Adrenal gland (tissue), 19 donors: ENCODE measurements at places on chromosomes 7 and 10.

GRCh38 chr10:131817866-131818509 lies 82.8 kb upstream of the PPP2R2D start:
- H3K27ac ChIP-seq = no peak overlapping the region
- H3K27me3 ChIP-seq = peaks cover 7% of the 10 kb centered on the region
- H3K4me3 ChIP-seq = no peak overlapping the region
- H3K36me3 ChIP-seq = no peaks in the 10 kb centered on the region
- no peaks in the 10 kb centered on the region for H3K4me1 ChIP-seq

DNA sequence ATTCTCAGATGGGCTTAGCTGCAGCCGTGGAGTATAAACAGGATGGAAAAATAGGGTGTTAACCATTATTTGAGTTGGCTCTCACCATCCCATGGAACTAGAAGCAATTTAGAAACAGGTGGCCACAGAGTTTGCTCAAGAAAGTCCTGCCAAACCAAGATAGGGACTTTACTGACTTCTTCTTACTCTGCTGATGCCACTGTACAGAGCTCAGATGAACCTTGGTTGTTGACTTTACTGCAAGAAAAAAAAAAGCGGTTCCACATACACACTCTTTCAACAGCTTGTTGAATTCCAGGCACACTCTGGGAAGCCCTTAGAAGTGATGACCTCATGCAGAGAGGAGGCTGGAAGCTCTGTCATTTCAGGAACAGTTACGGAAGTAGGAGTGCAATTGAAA lies 753.4 kb downstream of the NRG3 start:
- no peak for DNase-seq
- H3K36me3 ChIP-seq = no peaks in the 10 kb centered on the region
- H3K27ac ChIP-seq = no peak overlapping the region
- no peaks in the 10 kb centered on the region for H3K27me3 ChIP-seq

- H3K4me3 ChIP-seq = peak overlapping the region; percentile 83
- H3K27me3 ChIP-seq = no peaks in the 10 kb centered on the region
- no peak for DNase-seq
- H3K27ac ChIP-seq = no peak overlapping the region
These were observed 1.0 kb downstream of the EIF3B start for GRCh38 chr7:2355705-2356008.

DNA sequence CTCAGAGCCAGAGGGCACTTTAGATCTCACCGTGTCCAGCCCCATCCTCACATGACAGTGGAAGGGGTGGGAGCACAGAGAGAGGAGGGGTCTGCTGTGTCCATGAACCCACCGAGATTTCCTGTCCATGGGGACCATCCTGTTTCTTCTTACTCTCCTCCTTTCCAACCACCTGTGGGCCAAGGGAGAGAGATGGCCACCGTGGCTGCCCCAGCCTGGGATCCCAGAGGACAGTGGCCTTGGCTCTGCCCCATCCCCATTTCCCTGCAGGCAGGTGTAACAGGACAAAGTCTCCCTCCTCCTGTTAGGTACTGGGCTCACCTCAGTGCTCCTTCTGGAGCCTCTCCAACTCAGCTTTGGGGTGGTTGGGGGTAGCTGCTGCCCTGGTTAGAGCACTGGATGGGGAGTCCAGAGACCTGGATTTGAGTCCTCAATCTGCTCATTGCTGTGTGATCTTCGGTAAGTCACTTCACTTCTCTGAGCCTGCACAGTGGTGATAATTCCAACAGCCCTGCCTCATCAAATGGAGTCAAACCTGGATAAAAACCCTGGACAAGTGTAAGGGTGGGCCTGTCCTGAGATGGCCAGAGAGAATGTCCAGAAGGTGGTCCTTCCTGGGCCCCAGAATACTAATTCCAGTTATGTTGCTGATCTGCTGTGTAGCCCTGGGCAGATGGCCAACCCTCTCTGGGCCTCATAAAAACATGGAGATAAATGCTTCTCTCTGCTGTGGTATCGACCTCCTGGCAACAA lies 17.8 kb upstream of the PCBD1 start:
- no peaks in the 10 kb centered on the region for H3K27me3 ChIP-seq
- no peaks in the 10 kb centered on the region for H3K4me1 ChIP-seq
- no peak overlapping the region for H3K27ac ChIP-seq
- DNase-seq = no peak

DNA sequence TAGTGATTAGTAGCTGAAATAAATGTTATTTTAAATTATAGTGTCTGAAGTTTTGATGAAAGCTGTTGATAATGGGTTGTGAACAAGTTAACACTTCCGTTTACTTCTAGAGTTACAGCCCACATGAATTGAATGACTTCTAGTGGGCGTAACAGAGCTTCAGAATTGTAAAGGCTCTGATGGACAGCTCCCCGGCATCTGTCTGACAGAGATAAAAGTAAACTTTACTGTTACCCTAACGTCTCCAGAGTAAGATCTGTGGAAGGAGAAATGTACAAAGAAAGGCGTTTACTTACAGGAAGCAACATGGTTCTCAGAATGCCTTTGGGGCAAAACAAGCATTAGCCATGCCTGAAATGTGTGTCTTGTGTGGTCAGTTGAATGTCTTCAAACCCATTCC lies 124.4 kb downstream of the ADARB2 start:
- H3K27me3 ChIP-seq = no peaks in the 10 kb centered on the region
- no peaks in the 10 kb centered on the region for H3K36me3 ChIP-seq
- no peak for DNase-seq
- H3K4me3 ChIP-seq = no peak overlapping the region
- no peak overlapping the region for H3K27ac ChIP-seq

DNA sequence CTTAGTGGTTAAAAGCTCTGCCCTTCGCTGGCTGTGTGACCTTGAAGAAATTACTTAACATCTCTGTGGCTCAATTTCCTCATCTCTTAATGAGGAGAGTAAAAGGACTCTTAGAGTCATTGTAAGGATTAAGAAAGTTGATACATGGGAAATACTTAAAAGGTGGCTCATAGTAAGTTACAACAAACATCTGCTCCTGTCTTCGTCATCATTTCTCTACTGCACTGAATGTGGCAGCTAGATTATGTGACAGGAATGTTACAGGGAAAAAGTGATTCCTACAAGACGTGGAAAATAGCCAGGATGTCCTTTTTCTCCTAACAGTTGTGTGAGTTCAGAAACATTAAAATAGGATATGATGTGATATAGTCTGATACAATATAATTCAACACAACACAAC lies 184.7 kb downstream of the FRMD4A start:
- no peaks in the 10 kb centered on the region for H3K36me3 ChIP-seq
- DNase-seq = no peak
- H3K27me3 ChIP-seq = no peaks in the 10 kb centered on the region
- no peak overlapping the region for H3K27ac ChIP-seq
- H3K4me1 ChIP-seq = no peaks in the 10 kb centered on the region
- no peak overlapping the region for H3K4me3 ChIP-seq

- H3K4me1 ChIP-seq = no peaks in the 10 kb centered on the region
- no peak for DNase-seq
- H3K27ac ChIP-seq = no peak overlapping the region
- no peaks in the 10 kb centered on the region for H3K27me3 ChIP-seq
- no peaks in the 10 kb centered on the region for H3K36me3 ChIP-seq
These were observed 18.3 kb upstream of the TMEM26 start for GRCh38 chr10:61471491-61471890.

- no peaks in the 10 kb centered on the region for H3K27me3 ChIP-seq
- no peaks in the 10 kb centered on the region for H3K36me3 ChIP-seq
- no peaks in the 10 kb centered on the region for H3K4me1 ChIP-seq
- no peak overlapping the region for H3K27ac ChIP-seq
- H3K4me3 ChIP-seq = no peak overlapping the region
- DNase-seq = no peak
These were observed 152.8 kb downstream of the TCERG1L start for GRCh38 chr10:131158695-131159094.

- H3K27ac ChIP-seq = no peak overlapping the region
- H3K36me3 ChIP-seq = no peaks in the 10 kb centered on the region
- no peak overlapping the region for H3K4me3 ChIP-seq
- no peak for DNase-seq
- no peaks in the 10 kb centered on the region for H3K4me1 ChIP-seq
- no peaks in the 10 kb centered on the region for H3K27me3 ChIP-seq
These were observed 11.2 kb downstream of the BMPER start for GRCh38 chr7:33916357-33917081.

DNA sequence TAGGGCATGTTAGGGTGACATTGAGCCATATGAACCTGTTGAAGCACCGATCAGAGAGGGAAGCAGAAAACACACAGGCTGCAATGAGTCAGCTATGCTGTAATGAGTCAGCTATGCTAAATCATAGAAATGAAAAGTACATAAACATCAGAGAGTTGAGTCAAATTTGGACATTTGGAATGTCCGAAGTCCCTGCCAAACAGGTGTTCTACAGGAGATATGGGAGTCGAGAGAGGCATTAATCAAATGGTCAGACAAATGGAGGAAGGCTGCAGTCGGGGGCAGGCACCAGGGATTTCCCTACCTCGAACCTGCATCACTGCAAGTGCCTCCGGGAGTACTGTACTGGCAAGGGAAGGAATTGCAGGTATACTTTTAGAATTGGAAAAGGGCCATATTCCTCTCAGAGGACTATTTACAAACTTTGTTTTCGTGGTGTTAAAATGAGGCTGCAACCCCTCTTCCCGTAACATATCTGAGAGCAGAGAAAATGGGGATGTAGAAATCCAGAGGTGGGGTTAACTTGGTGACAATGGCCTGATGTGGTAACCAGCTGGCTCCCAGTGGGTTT lies 8.8 kb upstream of the ZC3HAV1 start:
- no peak for DNase-seq
- no peaks in the 10 kb centered on the region for H3K4me1 ChIP-seq
- no peaks in the 10 kb centered on the region for H3K27me3 ChIP-seq
- no peak overlapping the region for H3K4me3 ChIP-seq
- H3K36me3 ChIP-seq = no peaks in the 10 kb centered on the region
- no peak overlapping the region for H3K27ac ChIP-seq

DNA sequence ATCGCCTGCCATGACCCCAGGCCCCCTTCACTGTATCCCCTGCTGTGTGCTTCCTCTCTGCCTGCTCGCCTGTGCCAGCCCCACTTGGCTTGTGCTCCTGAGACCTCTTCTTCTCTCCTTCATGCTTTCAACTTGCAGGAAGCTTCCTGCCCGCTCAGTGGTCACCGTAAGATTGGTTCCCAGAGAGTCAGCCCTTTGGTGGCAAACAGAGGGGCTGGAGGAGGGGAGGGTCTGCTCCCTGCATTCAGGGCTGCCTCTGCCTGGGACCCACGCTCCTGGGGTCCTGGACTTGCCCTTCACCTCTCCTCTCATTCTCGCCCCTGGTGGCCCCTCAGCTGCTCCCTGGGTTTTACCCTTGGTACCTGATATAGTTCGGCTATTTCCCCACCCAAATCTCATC lies 45.8 kb upstream of the ZNF32 start:
- H3K36me3 ChIP-seq = no peaks in the 10 kb centered on the region
- no peaks in the 10 kb centered on the region for H3K27me3 ChIP-seq
- no peak overlapping the region for H3K27ac ChIP-seq
- no peak overlapping the region for H3K4me3 ChIP-seq

DNA sequence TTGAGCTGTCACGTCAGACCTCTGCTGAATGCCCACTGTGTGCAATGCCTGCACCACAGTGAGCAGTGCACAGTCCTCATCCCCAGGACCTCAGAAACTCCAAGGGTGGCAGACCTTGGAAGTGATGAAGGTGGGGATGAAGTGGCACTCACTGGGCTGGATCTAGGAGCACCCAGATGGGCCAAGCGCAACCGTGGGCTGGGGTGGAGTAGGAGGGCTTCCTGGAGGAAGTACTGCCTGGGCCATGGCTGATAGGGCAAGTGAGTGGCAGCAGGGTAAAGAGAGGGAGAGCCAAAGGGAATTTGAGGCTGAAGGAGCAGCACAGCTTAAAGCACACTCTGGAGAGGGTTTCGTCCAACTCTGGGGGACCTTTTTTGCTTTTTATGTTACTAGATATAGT lies 52.3 kb downstream of the RBM20 start:
- no peaks in the 10 kb centered on the region for H3K36me3 ChIP-seq
- H3K27ac ChIP-seq = no peak overlapping the region
- no peak overlapping the region for H3K4me3 ChIP-seq

- DNase-seq = no peak
- no peaks in the 10 kb centered on the region for H3K27me3 ChIP-seq
- no peak overlapping the region for H3K4me3 ChIP-seq
- no peaks in the 10 kb centered on the region for H3K36me3 ChIP-seq
These were observed 132.5 kb downstream of the GRID1 start for GRCh38 chr10:86234107-86234506.

DNA sequence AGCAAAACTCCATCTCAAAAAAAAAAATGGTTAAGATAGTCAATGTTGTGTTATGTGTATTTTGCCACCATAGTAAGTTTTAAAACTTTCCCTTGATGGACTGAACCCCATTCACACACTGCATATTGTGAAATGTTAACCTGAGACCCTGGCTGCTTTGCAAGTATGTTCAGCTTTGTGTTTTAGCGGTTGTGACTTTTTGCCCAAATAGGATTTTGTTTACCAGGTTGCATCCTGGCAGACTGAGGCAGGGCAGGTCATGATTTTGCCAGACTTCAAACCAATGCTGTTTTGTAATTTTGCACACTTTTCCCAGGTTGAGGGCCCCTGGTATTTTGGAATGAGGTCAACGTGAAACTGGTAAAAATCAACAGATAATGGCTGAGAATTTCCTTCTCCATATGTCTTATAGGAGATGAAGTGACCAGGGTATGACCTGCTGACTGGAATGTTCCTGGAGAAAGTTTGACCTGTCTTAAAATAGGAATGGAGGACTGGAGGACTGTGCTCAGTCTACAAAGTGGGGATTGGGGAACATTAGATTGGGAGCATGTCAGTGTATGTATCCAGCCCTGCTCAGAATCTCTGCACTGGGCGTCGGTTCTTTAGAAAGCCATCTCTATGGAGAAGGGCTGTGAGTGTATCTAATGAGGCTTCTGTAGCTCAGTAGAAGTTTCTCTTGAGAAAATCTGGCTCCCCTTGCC lies 76.2 kb downstream of the LRGUK start:
- H3K4me3 ChIP-seq = no peak overlapping the region
- no peaks in the 10 kb centered on the region for H3K27me3 ChIP-seq
- no peaks in the 10 kb centered on the region for H3K4me1 ChIP-seq
- no peak for DNase-seq
- no peak overlapping the region for H3K27ac ChIP-seq
- no peaks in the 10 kb centered on the region for H3K36me3 ChIP-seq

DNA sequence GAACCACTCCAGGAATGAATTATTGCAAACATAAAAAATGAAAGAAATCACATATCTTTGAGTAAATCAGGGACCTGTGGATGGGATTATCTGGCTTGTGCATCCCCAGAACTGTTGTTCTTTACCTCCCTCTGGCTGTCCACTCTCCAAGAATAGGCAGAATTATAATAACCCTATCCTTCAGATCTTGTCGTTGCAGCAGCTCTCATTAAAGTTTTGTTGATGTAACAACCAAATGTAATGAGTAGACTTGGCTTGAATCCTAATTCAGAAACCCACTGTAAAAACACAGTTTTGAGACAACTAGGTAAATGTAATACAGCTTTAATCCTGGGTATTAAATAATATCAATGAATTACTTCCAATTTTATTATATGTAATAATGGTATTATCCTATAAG lies 16.2 kb downstream of the LSM5 start:
- no peaks in the 10 kb centered on the region for H3K36me3 ChIP-seq
- DNase-seq = no peak
- no peaks in the 10 kb centered on the region for H3K4me1 ChIP-seq
- H3K27ac ChIP-seq = no peak overlapping the region
- no peak overlapping the region for H3K4me3 ChIP-seq
